A549 treated with DMSO at 1 μM for 4 hours (cell line): ENCODE measurements at places on chromosomes 4 and X. TPM values are rescaled to one million over a fixed set of nuclear protein-coding genes. Genes with fewer than 3 reads are reported as not detected.

The CFAP99 gene
- 0.07 to 0.19 TPM (median 0.11 TPM) in 4 of 5 replicates, not detected in the other for total RNA-seq

The PF4V1 gene
- total RNA-seq: not detected in 5 replicates

The DMP1 gene
- 0.03 TPM in 1 of 5 replicates, not detected in the others for total RNA-seq

The OPRPN gene
- not detected in 5 replicates for total RNA-seq

The TMSB15B gene
- 5.0 to 6.9 TPM (median 5.6 TPM) in 5 replicates for total RNA-seq

The MMRN1 gene
- not detected in 5 replicates for total RNA-seq

The AMOT gene
- total RNA-seq: 0.01 to 0.05 TPM (median 0.01 TPM) in 3 of 5 replicates, not detected in the others
